Fibroblast of upper back skin (primary cell): ENCODE measurements at places on chromosomes 5 and 9.

- DNase-seq = no peak
Measured at GRCh38 chr5:9126490-9126889, 419.4 kb downstream of the SEMA5A start.

DNA sequence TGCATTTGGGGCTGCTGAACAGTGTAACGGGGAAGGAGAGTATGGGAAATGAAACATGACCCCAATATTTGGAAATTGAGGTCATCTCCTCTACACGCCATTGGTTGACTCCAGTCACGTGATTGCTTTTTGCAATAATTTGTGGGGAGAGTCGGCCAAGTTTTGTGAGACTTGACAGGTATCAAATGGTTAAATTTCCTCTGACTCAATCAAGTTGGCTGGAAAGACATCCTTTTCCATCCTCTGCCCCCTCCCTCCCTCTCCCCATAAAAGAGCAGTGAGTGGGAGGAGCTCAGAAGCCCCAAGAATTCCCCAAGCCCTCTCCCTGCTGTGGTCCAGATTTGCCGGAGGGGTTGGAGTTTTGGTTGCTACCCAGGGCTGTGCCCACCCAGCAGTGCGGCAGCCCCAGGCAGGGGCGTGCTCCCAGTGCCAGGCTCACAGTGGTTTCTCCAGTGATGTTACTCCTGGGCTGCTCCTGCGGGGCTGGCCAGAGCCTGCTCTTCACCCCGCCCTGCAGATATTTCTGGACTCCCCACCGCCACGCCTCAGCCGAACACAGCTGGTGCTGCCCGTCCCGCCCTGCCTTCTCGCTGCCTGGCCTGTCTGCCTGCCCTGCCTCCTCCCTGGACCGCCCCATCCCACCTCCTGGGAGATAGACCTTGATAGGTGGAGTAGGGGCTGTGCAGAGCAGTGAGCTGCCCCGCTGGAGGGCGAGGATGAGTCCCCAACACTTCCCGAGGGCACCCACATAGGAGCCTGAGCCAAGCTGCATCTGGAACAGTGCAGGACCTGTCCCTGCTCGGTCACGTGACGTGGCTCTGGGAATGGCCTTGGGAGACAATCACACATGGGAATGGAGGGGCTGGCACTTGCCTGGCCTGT is 3.4 kb downstream of the COL5A1 start:
- peak; percentile 99 for DNase-seq

GRCh38 chr9:98865284-98865875 is 57.9 kb downstream of the GALNT12 start:
- no peak for DNase-seq

GRCh38 chr5:54669285-54669684 is 151.7 kb downstream of the SNX18 start:
- peak; percentile 81 for DNase-seq

- DNase-seq = no peak
Measured at GRCh38 chr5:71662381-71662780, 56.7 kb upstream of the CARTPT start.

GRCh38 chr5:73853091-73853490 is 227.1 kb downstream of the ARHGEF28 start:
- peak; percentile 21 for DNase-seq

DNA sequence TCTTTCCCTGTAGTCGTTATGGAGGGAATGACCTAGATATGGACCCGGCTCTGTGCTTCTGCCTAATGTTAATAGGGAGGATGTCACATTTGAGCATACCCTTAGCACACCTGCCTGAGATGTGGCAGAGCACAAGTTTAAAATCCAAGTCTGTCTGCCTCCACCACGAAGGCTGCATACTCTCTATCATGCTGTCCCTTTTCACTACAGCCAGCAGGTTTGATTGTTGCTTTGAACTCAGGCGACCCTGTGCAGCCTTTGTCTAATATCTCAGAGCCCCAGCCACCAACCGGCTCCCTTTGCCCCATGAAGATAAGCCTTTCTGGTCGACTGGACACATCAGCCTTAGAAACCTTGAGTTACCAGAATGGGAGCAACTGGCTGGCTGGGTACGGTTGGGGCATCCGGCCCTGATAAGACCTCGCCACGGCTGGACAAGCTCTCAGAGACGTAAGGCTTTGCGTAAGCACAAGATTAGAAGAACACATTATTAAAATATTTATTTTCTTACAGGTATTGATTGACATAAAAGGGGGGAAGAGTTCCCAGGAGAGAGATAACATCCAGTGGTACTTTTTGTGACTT is 222.0 kb upstream of the TRIM32 start:
- no peak for DNase-seq

GRCh38 chr9:131436376-131436775 is 42.5 kb downstream of the PRRC2B start:
- DNase-seq = no peak

GRCh38 chr9:97985058-97985861 is 2.1 kb downstream of the ANP32B start:
- no peak for DNase-seq

DNA sequence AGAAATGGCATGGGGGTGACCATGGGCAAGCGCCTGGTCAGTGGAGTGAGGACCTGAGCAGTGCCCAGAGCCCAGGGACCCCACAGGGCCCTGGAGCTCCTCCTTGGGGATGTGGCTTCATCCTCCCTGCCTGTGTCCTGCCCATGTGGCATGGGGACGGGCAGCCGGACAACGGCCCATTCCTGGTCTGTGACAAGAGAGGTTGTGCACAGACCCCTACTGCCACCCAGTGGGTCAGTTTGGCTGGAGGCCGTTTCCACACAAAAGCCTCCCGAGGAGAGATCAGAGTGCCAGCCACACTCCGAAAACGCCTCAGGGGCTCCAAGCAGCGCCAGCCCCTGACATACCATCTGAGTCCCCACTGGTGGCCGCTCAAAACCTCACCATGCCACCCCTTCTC is 19.8 kb downstream of the SLC6A18 start:
- DNase-seq = no peak

- DNase-seq = no peak
Measured at GRCh38 chr9:137514691-137515337, 35.4 kb downstream of the PNPLA7 start.

- peak; percentile 2 for DNase-seq
Measured at GRCh38 chr5:129410488-129410887, 49.6 kb upstream of the ADAMTS19 start.

DNA sequence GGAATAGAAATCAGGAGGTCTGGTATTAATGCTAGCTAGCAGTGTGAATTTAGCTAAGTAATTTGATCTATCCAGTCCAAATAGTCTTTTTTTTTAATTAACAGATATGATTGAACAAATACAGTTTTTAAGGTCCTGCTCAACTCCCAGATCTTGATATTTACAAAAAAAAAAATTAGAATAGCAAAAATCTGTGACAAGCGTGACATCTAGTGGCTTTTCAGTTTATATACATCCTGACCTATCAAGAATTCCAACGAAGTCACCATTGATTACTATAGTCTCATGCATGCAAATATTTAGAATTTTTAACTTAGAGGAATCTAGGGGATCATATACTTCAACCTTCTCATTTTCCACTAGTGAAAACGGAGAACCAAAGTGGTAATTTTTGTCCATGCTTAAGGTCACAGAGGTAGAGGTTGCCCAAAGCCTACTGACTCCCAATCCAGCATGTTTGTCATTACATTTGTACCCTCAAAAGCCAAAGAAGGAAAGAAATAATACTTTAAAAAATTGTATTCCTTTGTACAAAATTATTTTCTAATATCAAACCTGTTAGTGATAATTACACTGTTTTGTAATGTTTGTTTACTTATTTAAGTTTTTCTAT is 17.6 kb upstream of the TARS1 start:
- DNase-seq = peak; percentile 69

DNA sequence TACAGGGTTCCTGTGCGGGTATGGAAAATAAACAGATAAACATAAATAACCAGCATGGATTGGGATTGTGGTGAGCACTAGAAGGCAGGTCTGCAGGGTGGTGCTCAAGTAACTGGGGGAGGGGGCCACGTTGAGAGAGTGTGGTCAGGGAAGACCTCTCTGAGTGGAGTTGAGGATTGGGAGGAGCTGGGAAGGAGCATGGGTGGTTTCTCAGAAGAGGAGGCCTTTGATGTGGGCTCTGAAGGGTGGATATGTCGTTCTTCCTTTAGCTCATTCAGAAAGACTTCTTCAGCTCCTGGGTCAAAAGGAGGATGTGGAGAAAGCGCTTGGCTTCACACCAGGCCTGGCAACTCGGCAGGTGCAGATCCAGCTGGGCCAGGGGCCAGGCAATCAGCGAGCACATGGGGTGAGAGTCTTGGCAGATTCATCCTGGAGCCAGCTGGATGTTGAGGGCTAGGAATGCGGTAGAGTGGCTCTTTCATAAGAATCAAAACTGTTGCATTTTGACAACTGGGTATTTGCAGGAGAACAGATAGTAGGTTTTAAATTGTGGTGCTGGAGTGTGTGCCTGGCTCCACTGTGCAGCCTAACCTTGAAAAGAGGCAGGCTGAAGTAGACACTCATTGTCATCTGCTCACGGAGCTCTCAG is 71.7 kb downstream of the PCSK5 start:
- no peak for DNase-seq

GRCh38 chr5:50667023-50667652 is 701 bp downstream of the PARP8 start:
- DNase-seq = peak; percentile 40

GRCh38 chr5:2797160-2797559 is 45.7 kb upstream of the IRX2 start:
- no peak for DNase-seq

GRCh38 chr9:108885643-108886348 is 23.7 kb downstream of the ACTL7A start:
- peak; percentile 76 for DNase-seq

- no peak for DNase-seq
Measured at GRCh38 chr9:11023201-11023600, 410.4 kb upstream of the PTPRD start.

- no peak for DNase-seq
Measured at GRCh38 chr9:114419796-114420195, 32.0 kb upstream of the AKNA start.

- no peak for DNase-seq
Measured at GRCh38 chr5:137498301-137498735, 808 bp downstream of the SPOCK1 start.

GRCh38 chr5:107597803-107598202 is 72.9 kb downstream of the EFNA5 start:
- no peak for DNase-seq

DNA sequence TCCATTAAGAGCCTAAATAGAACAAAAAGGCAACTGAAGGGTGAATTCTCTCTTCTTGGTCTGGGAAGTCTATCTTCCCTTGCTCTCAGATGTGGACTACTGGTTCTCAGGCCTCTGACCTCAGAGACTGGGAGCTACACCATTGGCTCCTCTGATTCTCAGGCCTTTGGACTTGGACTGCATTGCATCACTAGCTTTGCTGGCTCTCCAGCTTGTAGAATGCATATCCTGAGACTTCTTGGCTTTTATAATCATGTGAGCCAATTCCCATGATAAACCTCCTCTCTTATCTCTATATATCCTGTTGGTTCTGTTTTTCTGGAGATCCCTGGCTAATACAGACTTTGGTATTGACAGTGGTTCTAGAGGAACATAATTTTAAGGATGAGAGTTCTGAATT is 89.8 kb downstream of the PSAT1 start:
- no peak for DNase-seq

DNA sequence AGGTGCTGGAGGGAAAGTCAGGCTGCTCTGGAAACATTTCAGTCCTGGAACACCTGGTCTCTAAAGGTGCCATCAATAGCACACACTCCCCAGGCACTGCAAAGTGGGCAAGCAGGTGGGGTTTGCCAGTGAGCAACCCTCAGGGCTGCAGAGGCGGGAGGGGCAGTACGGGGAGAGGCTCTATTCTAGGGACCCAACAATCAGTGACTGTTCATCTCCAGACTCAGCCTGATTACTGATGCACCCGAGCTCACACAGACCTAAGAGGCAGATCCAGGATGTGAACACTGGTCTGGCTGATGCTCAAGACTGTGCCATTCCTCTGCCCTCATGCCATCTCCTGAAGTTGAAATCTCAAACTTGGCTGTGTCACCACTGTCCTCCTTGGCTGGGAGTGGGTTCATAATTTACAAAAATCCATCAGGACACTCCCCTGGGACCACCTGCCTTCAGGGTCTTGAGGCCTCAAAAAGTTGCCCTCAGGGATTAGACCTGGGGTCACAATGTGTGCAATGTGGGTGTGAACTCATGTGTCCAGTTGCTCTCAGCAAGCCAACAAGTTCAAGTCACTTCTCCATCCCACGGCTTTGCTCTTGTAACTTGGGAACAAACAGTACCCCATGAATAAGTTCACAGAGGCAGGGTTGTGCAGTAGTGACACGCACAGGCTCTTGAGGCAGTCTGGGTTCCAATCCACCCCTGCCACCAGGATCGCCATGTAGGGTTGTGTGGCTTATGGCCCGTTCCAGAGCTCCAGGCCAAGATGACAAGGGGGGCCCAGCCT is 19.9 kb upstream of the KCNMB1 start:
- no peak for DNase-seq

DNA sequence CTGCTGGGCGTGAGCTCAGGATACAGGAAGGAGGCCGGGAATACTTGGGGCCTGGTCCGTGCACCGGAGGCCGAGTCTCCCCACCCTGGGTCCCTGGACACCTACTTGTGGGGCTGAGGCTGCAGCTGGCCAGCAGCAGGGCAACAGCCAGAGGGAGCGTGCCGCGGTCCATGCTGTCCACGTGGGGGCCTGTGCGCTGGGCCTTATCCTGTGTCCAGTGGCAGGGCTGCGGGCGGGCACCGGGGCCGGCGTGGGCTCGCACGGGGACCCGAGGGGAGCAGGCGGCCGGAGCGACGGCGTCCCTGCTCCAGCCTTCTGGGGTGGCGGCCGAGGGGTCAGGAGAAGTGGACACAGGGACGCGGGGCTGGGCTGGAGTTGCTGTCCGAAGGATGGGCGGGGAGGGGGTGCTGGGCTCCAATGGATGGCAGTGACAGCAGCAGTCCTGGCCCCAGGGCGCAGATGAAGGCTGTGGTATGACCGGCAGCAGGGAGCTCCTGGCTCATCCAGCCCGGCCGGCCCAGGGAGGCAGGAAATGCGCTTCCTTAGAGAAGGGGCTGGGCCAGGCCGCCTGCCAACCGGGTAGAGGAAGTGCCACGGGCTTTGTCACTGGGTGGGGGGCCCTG is at the start of gene ENG:
TSS of gene ENG (minus strand) at position 475 of the 623 bp plus-strand sequence. CDS start at position 172, 303 bp downstream.
- peak; percentile 75 for DNase-seq

DNA sequence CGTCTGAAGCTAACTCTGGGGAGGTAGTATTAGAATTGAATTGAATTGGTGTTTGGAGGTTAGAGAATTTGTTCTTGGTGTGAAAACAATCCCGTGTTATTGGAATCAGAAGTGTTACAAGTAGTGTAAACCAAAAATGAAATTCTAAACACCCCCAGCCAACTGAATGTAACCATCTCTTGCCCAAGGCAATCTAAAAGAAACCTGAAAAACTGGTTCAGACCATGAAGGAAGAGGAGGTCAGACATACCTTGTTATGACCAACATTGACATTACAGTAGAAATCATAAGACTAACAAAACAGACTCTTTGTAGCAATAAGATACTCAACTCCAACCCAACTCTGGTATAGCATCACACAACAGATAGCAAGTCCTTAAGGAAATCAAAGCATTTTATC is 159.0 kb downstream of the TUSC1 start:
- DNase-seq = no peak

DNA sequence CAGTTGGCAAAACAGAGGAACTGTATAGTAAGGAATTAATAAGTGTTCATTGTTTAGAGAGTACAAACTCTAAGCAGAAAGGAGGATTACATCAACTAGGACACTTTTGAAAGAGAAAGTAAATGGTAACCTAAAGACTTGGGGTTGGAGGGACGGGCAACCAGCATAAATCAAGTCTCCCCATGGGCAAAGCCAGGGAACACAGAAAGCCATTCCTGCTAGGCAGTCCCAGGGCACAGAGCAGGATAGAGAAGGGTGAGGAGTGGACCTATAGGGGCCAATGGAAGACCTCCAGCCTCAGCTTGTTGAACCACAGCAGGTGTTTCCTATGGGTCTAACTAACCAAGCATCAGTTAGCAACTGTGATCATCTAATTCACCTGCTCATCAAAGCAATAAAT is 9.2 kb upstream of the ERAP1 start:
- DNase-seq = no peak
